ENCODE measurements at places on chromosomes 11 and 22. TPM values are rescaled to one million over a fixed set of nuclear protein-coding genes. Genes with fewer than 3 reads are reported as not detected.

The CRYBB3 gene
- not detected for total RNA-seq

The TBX10 gene
- total RNA-seq, result not detected

DNA sequence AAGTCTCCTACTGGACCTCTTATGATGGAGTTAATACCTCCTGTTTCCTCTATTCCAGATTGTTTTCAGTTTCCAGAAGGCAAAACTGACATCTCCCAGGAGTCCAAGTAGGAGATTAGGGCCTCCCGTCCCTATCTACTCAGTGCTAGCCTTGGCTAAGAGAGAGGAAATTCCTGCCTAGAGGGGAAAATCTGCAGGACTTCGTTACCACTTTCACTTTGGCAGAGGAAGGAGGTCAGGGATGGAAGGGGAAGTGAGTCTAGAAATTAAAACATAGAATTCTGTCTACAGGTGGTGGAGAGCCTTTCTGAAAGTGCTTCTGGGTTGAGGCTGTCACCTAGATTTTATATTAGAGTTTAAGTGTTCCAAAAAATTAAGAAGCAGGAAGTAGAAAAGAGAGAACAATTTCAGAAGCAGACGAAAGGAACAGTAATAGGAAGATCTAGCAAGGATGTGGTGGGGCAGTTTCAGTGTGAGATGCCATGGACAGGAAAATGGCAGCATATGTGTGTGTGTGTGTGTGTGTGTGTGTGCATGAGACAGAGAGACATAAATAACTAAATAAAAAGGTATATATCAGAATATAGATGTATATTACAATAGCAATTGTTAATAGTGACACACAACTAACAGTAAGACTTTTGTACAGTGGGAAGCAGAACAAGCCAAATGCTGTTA is 2.4 kb upstream of the TRIM68 start:
- DNase-seq, result no peak

The LARGE1 gene
- total RNA-seq, result 9.1 TPM

The NXPE4 gene
- total RNA-seq, result not detected

DNA sequence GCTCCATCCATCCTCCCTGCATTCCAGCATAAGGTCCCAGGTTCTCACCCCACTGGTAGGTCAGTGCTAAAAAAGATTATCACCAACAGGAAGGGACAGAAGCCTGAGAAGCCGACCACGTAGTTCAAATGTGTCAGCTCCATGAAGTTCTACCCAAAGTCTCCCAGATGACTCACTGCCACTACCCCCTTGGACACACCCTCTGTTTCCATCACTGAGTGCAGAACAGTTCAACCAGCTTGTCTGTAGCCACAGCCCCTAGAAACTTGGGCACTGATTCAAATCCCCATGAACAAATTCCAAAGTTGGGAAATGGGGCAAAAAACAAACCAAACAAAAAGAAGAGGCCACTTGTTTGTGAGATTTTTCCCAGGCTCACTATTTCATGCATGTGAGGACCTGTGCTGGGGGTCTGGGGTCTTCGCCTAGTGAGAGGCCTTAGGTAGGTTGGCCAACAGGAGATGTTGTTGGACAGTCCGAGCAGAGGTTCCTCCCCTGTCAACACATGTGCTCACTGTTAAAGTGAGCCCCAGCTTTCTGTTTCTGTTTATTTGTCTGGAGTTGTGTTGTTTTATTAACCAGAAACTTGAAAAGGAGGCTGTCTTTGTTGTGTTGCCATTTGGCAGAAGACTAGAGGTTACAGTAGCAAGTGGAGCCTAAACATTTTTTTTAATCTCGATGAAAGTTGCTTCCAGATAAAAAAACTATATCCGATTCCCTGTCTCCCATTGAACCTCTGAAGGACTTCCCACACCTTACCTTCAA is 24.2 kb upstream of the FLI1 start:
- peak; percentile 41 for DNase-seq

The FAM111B gene
- 24.1 TPM for total RNA-seq

The CRYBB2 gene
- not detected for total RNA-seq

DNA sequence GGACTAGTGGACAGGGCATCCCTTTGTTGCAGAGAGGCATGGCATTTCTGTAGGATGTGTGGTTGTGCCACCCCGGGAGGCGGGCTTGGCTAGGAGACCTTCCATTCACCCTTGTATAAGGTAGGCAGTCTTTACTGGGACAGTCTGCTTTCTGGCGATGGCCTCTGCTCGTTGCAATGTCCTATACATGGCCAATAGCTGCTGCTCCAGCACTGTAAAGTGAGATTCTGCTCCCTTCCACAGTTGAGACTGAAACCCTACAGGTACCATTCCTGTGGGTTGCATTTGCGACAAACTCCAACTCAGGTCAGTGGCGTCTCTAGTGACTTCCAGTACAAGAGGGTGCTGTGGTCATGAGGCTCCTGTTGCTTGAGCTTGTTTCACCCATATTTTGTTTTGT is 20.4 kb upstream of the APOL3 start:
- DNase-seq, result no peak

- DNase-seq, result no peak
Measured at GRCh38 chr22:46539169-46539568, 1.7 kb upstream of the CELSR1 start.

GRCh38 chr11:107743191-107743590 is 31.3 kb upstream of the SLN start:
- DNase-seq, result no peak

The OR51B4 gene
- not detected for total RNA-seq

DNA sequence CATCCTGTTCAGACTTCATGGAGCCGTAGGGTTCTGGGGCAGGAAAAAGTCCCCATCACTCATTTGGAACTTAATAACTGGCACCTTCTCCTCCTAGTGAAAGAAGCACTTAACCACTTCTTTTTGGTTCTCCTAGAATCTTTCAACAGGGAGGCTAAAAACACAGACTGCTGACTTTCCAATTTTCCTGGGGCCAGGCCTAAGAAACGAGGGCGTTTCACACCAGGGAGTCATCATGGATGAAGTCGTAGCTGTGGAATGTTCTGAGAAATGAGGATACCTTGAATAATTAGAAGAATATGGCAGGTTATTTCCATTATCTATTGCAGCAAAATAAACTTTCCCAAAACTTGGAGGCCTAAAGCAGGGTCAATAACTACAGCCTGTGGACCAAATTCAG is 26.0 kb upstream of the API5 start:
- no peak for DNase-seq

The DEPDC7 gene
- 10.5 TPM for total RNA-seq

DNA sequence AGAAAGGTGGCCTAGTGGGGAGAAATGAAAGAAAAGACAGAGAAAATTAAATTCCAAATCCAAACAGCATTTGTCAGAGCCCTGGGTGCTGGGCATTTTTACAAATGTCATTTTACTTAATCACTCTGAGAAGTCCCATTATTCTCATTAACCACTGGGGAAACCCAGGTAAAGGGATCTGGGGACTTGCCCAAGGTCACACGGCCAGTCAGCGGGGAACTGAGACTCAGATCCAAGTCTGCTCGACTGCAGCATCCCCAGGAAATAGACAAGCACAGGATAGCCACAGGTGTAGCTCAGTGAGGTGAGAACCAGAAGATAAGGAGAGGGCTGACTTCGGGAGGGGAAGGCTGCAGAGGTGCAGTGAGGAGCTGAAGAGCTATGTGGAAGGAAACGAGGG is 7.9 kb downstream of the NRXN2 start:
- DNase-seq, result no peak

- DNase-seq, result no peak
Measured at GRCh38 chr11:31652528-31652927, 143.0 kb downstream of the ELP4 start.

GRCh38 chr22:46429325-46429853 is 93.9 kb downstream of the TRMU start:
- no peak for DNase-seq

Data from Daoy (cell line).